ENCODE measurements at places on chromosomes 11 and 22. TPM values are rescaled to one million over a fixed set of nuclear protein-coding genes. Genes with fewer than 3 reads are reported as not detected.

Gene PRR5L
- total RNA-seq = 23.4 TPM

Gene OSBP2
- total RNA-seq = 5.6 TPM

Gene SAA1
- total RNA-seq = not detected

Gene ARFIP2
- 45.9 TPM for total RNA-seq

Gene SLC22A12
- total RNA-seq = not detected

Gene SCUBE1
- total RNA-seq = not detected

Gene OR5B21
- not detected for total RNA-seq

Gene SPON1
- not detected for total RNA-seq

Gene OR10D3
- not detected for total RNA-seq

Gene OR52H1
- total RNA-seq = 0.19 TPM

Gene TST
- total RNA-seq = 41.9 TPM

Gene SPDYC
- total RNA-seq = not detected

Gene TMEM123
- total RNA-seq = 131 TPM

Gene CAVIN3
- total RNA-seq = 119 TPM

Gene ATP5MG
- total RNA-seq = 166 TPM

Gene OR8D4
- total RNA-seq = not detected

Gene PDGFB
- total RNA-seq = 95.6 TPM

Gene RRAS2
- total RNA-seq = 112 TPM

Gene MUC2
- under 0.01 TPM for total RNA-seq

Gene PLEKHB1
- total RNA-seq = 0.36 TPM

Gene TYR
- total RNA-seq = not detected

Gene APOBEC3F
- 5.2 TPM for total RNA-seq

Gene KCNQ1
- not detected for total RNA-seq

Gene NARS2
- 16.4 TPM for total RNA-seq

Gene APOBEC3G
- 2.1 TPM for total RNA-seq

Gene PRDX5
- total RNA-seq = 260 TPM

Gene RGL4
- total RNA-seq = not detected

Gene DDT
- 113 TPM for total RNA-seq

Gene WBP2NL
- under 0.01 TPM for total RNA-seq

Gene ELFN2
- total RNA-seq = 0.47 TPM

Gene NLRP14
- 0.09 TPM for total RNA-seq

Gene BATF2
- total RNA-seq = 0.75 TPM

Gene EXPH5
- under 0.01 TPM for total RNA-seq

Gene TMEM151A
- not detected for total RNA-seq
